Naive thymus-derived CD4-positive, alpha-beta T cell (primary cell): ENCODE measurements at places on chromosomes 4 and X.

- no peak for DNase-seq
Measured at GRCh38 chr4:145154573-145154972, 25.8 kb downstream of the OTUD4 start.

DNA sequence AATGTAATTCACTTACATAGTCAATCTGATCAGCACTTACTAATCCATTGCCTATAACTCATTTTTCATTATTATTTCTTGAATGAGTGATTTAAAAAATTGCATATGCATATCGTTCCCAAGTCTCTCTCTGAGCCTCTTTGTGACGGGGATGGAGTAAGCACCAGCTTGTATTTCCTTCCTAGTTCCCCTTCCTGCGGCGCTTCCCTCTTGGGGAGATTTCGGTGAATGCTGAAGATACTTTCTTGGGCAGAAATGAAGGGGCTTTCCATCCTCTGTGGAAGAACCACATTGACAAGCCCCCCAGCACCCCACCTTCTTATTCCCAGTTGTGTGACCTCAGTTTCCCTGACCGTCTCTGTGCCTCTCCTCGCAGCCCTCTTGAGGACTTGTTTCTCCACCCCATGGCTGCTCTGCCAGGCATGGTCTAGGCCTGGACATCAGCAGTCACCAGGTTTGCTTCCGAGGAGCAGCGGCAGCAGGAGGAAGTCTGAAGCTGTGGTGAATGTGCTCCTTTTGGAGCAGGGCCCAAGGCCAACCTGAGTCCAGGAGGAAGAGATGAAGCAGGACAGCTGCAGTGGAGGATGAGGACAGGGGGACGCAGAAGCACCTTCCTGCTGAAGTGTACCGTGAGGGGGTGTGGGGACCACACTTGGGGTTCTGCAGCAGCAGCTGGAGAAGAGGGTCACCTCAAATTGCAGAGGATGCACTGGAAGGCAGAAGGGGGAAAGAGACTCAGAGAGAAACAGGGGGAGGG, 124.9 kb downstream of the IRF2 start:
- no peak for DNase-seq

- DNase-seq = no peak
Measured at GRCh38 chrX:28586286-28586685, 960 bp upstream of the IL1RAPL1 start.

DNA sequence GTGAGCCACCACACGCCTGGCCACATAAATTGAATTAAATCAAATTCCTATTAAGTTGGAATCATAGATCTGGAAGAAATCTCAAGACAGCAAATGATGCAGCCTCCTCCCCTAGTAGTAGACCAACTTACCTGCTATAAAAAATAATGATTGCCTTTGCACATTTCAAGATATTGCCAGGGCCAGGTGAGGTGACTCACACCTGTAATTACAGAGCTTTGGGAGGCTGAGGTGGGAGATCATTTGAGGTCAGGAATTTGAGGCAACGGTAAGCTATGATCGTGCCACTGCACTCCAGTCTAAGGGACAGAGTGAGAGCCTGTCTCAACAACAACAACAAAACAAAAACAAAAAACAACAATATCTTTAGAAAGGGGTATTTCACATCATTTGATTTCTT, 17.0 kb upstream of the WWC2 start:
- no peak for DNase-seq

DNA sequence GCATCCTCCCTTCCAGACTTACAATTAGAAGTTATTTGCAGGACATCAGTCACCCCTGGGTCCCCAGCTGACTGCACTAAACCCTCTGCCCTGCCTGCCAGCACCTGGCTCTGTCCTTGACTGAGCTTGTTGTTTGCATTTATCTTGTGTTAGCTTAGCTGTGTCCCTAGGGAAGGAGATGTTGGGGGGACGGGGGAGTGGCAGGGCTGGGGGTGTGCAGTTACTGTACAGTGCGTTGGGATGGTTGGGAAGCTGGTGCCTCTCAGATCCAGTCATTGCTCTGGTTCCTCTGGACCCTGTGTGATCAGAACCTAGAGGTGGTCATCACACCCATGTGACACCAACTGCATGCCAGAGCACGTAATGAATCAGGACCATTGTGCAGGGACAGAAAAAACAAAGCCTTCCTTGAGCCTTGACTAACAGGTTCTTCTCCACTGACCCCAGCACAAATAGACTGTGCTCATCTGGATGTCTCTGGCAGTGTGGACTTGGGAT, 32.7 kb upstream of the PROM1 start:
- DNase-seq = no peak

GRCh38 chrX:119871245-119871598, 311 bp downstream of the RNF113A start:
- DNase-seq = no peak

GRCh38 chr4:99612704-99613103, 38.1 kb downstream of the MTTP start:
- no peak for DNase-seq
